ENCODE measurements at places on chromosomes 5 and 9.

GRCh38 chr5:40518485-40518917 is 161.2 kb upstream of the PTGER4 start:
- no peak for DNase-seq

DNA sequence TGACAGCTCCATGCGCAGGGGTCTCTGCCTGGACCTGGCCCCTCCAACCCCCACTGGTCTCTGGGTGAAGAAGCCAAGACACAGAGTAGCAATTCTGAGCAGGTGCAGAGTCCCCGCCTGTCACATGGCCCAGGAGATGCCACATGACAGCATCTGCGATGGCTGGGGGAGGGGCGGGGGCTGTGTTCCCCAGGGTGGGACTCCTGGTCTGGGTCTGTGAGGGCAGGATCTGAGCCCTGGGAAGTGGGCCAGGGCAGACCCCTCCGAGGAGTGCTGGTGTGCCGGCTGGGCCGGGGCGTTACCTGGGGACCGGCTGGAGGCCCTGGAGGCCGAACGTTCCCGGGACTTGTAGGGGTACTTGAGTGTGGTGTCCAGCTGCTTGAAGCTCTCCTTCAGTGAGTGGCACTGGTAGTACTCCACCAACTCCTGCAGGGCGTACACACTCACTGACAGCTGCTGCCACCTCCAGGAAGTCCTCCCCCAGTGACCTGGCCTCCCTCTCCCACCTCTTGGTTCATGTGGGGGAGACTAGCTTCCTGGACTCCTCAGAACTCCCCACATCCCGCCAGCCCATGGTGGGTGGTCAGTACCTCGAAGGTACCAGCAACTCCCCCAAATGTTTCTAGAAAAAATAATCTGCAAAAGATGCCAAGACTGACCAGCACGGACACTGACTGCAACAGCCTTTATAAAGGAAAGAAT is 32.1 kb upstream of the SARDH start:
- no peak for DNase-seq

GRCh38 chr5:40480392-40480791 is 199.3 kb upstream of the PTGER4 start:
- no peak for DNase-seq

GRCh38 chr5:61354199-61354598 is 22.1 kb downstream of the ZSWIM6 start:
- no peak for DNase-seq

DNA sequence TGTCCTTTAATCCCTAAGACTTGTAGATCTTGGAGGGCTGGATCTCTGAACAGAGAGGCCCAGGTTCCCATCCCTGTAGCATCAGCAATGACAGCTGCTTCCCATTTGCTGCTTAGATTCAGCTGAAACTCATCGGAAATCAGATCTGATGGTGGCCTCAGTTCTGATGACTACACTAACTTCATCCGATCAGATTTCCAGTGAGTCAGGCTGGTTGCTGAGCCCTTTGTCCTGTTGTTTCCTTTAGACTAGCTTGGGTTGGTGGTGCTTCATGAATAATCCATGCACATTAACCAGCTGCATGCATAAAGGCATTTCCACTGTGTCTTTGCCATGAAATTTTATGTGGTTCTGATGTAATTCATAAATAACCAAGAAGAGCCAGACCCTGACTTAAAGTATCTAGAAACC is 195.2 kb upstream of the TUT7 start:
- no peak for DNase-seq

DNA sequence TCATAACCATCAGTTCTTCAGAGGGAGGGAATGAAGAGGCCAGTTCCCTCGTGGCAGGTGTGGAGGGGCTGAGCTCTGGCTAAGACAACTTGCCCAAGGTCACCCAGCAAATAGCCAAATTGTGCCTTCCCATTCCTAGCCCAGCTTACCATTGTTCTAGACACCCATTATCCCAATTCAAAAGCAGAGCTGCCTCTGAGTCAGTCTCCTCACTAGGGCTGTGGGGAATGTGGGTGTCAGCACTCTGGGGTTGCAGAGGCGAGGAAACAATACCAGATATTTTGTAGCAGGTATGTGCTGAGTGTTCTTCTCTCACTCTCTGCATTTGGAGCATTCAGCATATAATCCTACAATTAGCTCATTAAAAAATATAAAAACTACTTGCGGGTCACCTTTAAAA is 270.8 kb downstream of the PSAT1 start:
- DNase-seq = no peak

- no peak for DNase-seq
Measured at GRCh38 chr9:124934290-124934689, 6.6 kb downstream of the GOLGA1 start.

- DNase-seq = no peak
Measured at GRCh38 chr5:96530901-96531300, 97.9 kb upstream of the PCSK1 start.

DNA sequence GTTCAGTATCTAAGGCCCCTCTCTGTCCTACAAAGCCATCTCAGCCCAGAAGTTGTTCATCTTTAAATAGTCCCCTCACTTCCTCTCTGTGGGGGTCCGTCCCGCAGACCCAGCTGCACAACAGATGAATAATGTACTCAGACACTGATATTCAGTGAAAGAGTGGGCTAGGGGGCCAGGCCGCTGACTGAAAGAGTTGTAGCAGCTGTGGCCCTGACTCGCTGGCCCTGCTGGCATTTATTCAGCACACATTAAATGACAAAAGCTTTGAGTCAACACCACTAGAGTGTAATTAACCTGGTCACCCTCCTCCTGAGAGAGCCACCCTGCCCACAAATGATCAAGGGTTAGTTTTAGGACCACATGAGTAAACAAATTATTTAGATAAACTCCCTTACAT is 76.3 kb downstream of the MED10 start:
- DNase-seq = no peak

- DNase-seq = no peak
Measured at GRCh38 chr9:12801187-12801586, 26.4 kb downstream of the LURAP1L start.
